ENCODE measurements at places on chromosomes 6 and 20.

DNA sequence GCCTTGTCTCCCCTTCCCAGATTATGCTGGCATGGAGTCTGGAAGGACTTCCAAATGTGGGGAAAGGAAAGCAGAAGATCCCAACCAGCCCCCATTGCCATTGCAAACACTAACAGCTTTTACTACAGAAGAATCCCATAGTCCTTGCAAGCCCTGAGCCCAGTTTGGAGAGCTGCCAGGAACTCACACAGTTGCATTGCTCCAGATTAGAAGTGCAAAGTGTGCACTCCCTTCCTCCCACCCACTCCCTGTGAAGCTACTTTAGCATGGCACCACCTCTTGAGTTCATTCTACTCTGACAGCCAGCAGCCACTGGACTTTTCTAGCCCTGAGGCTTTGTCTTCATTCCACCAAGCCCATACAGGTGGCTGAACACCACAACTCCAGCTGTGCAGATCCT, 67.6 kb downstream of the SLC22A2 start:
- DNase-seq, result no peak

DNA sequence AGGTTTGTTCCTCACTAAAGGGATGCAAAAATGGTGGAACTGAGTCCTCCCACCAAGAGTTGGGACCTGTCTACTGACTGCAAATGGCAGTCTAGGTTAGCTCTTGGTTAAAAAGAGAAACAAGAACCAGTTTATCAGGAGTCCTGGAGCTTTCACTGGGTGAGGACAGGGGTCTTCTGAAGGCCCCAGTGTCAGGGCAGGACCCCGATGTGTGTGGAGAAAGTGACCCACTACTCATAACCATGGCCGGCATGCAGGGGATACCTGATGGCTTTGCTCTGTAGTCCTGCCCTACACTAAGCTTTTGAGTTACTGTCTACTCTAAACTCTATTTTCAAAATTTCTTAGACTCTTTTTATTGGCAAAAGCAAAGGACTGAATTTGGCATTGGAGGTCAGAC, 220.5 kb downstream of the ANKRD60 start:
- DNase-seq, result no peak

- no peak for DNase-seq
These were observed 169.8 kb downstream of the SAMD5 start for GRCh38 chr6:147678253-147678652.

- no peak for DNase-seq
These were observed 777.0 kb downstream of the C6orf118 start for GRCh38 chr6:164532198-164533044.

- DNase-seq, result no peak
These were observed 417.1 kb downstream of the BCKDHB start for GRCh38 chr6:80523531-80523997.

GRCh38 chr6:55875400-55875799, at the start of gene BMP5:
Gene BMP5 (minus strand): TSS chr6:55875590. CDS start chr6:55874865, 725 bp downstream.
- DNase-seq, result no peak

DNA sequence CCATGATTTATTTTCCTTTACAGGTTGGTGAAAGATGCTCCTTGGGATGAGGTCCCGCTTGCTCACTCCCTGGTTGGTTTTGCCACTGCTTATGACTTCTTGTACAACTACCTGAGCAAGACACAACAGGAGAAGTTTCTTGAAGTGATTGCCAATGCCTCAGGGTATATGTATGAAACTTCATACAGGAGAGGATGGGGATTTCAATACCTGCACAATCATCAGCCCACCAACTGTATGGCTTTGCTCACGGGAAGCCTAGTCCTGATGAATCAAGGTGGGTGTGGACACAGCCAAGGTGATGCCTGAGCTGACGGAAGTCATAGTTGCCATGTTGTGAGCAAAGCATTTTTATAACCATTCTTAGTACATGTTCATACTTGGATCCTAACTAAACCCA, 34.6 kb upstream of the CALHM6 start:
- DNase-seq, result no peak

- peak; percentile 22 for DNase-seq
These were observed 59.1 kb upstream of the PTPN1 start for GRCh38 chr20:50450881-50451752.

DNA sequence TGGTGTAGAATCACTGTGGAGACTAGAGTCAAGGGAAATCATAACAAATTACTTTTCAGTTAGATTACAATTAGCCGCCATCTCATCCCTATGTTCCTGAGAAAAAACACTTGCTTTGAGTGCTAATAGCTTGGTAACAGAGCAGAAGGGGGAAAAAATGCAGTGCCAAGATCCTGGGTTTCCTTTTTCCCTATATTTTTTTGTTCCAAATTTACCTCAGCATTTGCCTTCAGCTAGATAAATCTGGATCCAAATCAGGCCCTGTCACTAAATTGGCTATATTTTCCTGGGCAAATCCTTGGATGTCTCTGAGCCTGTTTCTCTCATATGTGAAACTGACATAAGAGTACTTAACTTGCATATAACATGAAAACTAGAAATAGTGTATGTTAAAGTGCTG, 86.0 kb downstream of the TENT5A start:
- DNase-seq, result no peak

- no peak for DNase-seq
These were observed 3.2 kb downstream of the FOXC1 start for GRCh38 chr6:1612974-1613306.

GRCh38 chr6:31558631-31559500, 11.5 kb downstream of the NFKBIL1 start:
- peak; percentile 72 for DNase-seq

GRCh38 chr6:162644153-162644552, 83.4 kb downstream of the PRKN start:
- DNase-seq, result no peak

- no peak for DNase-seq
These were observed 130.9 kb upstream of the PTPN1 start for GRCh38 chr20:50379049-50379990.

DNA sequence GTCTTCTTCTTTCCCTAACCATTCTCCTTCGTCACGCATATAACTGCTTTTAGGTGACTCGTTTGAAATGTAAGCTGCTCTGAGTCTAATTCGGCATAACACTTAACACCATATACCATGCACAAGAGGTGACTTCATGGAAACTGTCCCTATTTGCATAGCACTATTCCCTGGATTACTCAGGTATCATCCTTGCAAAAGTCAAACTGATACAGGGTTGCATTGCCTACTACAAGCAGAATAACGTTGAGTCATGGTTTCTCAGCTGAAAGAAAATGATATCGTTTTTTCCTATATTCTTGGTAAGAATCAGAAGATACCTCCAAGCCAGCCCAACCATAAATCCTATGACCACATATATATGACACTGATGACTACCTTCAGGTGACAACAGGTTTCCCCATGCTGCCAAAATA, 227.5 kb downstream of the ATXN1 start:
- no peak for DNase-seq

DNA sequence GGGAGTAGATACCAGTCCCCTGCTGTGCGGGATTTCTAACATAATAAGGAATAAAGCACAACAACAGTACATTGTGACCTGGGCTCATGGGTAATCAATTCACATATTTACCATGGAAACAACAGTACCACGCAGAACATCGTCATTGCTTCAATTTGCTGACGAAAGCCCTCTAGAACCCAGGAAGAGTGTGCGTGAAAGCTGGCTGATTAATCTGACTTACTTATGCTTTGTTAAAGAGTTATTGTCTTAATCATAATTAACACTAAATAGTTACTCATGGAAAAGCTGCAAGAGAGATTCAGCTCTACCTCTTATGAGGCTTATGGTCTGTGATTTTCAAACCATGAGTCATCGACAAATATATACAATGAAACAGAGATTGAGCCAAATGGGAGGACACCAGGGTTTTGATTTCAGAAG, 644.3 kb upstream of the AGPAT4 start:
- no peak for DNase-seq

DNA sequence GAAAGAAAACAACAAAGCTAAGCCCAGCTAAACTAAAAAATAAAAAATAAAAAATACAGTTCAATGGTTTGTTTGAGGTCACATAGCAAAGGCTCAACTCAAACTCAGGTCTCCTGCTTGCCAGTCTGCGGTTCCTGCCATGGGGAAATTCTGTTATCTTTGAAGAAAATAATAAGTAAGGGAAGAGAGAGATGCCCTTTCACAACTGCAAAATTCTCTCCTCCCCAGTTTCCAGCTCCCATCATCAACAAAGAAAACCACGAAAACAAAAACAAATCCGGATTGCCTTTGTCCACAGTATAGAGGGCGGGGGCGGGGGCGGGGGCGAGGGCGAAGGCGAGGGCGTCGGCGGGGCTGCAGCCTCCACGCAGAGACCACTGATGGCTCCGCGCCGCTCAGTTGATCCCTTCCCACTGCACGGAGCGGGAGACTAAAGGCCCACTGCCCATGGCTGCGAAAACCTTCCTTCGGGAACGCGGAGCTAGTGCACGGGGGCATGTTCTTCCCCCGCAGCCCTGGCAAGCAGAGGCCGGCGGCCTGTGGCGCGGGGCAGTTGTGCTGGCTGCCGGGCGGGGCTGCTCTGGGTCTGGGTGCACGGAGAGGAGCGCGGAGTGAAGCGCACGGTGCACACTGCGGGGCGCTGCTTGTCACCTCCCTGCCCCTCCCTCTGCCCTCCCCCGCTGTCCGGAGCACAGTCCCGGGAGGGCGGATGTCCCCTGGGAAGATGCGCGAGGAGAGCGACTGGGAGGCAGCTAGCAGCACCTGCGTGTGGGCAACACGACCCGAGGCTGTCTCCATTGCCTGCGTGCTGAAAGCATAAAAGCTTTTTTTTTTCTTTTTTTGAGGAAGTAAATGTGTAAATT, 54.1 kb upstream of the TPD52L1 start:
- peak; percentile 17 for DNase-seq

GRCh38 chr6:133959667-133960368, 6.8 kb downstream of the TBPL1 start:
- DNase-seq, result no peak

- no peak for DNase-seq
These were observed 976.1 kb upstream of the MAP3K7 start for GRCh38 chr6:91562955-91563354.

DNA sequence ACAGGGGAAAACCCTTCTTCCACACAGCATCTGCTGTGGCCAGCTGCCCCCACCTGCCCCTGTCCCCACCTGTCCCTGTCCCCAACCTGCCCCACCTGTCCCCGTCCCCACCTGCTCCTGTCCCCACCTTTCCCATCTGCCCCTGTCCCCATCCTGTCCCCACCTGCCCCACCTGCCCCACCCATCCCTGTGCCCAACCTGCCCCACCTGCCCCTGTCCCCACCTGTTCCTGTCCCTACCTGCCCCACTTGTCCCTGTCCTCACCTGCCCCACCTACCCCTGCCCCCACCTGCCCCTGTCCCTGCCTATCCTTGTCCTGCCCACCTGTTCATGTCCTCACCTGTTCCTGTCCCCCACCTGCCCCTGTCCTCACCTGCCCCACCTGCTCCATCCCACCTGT, 6.4 kb upstream of the MYT1 start:
- DNase-seq, result no peak

- no peak for DNase-seq
These were observed 157.3 kb downstream of the FAM83B start for GRCh38 chr6:55003719-55004430.

DNA sequence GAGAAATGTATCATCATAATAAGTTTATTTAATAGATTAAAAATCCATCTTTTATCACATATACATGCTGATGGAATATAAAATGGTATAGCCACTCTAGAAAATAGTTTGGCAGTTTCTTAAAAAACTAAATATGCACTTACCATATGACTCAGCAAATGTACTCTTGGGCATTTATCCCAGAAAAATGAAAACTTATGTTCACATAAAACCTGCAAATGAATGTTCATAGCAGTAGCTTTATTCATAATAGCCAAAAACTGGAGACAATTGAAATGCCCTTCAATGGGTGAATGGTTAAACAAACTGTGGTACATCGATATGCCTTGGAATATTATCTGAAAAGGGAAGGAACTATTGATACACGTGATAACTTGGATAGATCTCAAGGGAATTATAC, 6.4 kb upstream of the NCOA7 start:
- no peak for DNase-seq

GRCh38 chr20:41645372-41645771, 27.2 kb upstream of the CHD6 start:
- DNase-seq, result no peak

- peak; percentile 76 for DNase-seq
These were observed 65.7 kb upstream of the TOP1 start for GRCh38 chr20:40962733-40963504.

GRCh38 chr6:106134087-106134770, 48.1 kb downstream of the PRDM1 start:
- no peak for DNase-seq

DNA sequence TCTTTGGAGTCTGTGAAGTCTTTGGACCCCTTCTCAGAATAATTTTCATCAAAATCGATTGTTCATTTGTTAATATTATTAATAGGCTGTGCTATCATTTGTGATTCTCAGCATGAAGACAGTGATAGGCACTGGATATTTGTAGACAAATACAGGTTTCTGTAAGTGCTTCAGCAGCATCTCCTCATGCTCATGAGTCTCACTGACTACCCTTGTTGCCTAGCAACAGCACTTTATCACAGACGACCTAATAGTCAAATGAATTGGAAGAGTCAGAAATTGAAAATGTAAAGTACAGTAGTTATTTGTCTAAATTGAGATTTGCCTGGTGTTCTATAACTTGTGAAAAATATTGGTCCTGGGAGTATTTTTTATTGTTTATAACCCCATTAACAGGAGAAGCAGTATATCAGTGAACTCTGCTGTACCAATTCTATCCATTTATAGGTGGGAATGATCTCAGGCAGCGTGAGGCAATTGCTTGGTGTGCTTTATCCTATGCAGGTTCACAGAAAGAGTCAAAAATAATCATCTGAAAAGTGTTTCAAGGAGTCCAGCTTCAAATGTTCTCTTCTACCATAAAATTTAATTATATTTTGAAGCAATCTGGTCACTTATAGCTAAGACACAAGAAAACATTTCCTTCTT, 684.6 kb downstream of the RFPL4B start:
- no peak for DNase-seq

GRCh38 chr20:59124296-59125029, 39.2 kb upstream of the ZNF831 start:
- DNase-seq, result no peak

DNA sequence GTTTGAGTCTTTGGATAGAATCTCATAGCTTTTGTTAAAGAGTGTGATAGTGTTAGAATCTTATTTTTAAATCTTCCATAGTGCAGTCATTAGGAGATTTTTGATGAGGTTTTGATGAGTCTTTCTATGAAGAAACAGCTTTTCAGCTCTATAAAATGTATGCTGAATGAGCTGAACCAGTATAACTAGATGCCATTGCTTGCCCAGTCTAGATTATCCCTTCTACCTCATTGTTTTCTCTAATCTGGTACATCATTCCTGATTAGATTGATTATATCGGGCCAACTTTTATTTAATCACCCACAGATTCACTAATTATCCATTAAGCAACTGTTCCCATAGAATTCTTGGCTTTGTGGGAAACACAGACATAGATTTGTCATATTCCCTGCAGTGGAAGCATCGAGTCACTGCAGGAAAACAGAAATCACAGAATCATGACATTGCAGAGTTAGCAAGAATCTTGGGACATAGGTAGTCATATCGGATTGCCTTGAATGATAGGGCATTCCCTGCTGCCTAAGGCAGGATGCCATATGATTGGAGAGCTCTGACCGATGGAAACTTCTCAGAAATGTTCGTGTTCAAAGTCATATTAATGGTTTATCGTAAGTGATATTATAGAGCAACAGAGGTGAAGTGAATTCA, 882.7 kb upstream of the FLRT3 start:
- DNase-seq, result no peak

- peak; percentile 56 for DNase-seq
These were observed 11.9 kb upstream of the CPNE5 start for GRCh38 chr6:36851149-36851614.
